ENCODE measurements at places on chromosomes 4 and X. TPM values are rescaled to one million over a fixed set of nuclear protein-coding genes. Genes with fewer than 3 reads are reported as not detected.

Gene REPS2
- total RNA-seq: 3.3 TPM

Gene FTSJ1
- 41.9 TPM for total RNA-seq

Gene SHOX
- total RNA-seq: 0.41 TPM

Gene NXF2B
- not detected for total RNA-seq

Gene IL21
- total RNA-seq: not detected

Gene GPR173
- 37.0 TPM for total RNA-seq

Gene DCAF4L1
- 0.25 TPM for total RNA-seq

Gene NXT2
- 9.4 TPM for total RNA-seq

Gene RTL5
- 18.0 TPM for total RNA-seq

Measured in motor neuron (in vitro differentiated cells).